ENCODE measurements at places on chromosomes 3 and 15.

GRCh38 chr15:41304149-41304770 lies 28.1 kb downstream of the OIP5 start:
- DNase-seq: no peak

DNA sequence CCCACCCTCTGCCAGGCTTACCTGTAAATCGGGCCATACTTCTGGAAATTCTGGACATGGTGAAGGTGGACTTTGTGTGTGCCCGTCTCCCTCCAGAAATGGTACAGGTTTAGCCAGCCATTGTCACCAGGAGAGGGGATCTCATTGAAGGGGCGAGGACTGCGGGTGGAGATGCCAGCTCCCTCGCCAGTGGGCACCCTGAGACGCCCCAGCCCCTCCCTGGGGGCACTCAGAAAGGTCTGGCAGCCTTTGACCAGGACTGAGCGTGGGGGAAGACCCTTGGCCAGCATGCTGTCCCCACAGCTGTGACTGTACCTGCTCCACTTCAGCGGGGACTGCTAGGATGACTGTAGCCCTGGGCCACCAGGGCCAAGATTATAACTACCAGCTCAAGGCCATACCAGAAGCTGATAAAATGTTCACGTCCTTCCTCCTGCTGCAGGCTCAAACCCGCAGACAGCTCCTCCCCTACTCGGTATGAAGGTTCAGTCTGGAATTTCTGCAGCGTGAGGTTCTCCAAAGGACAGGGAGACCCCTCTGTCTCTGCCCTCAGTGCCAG lies at the start of gene CYP11A1:
Gene CYP11A1 (minus strand): TSS at position 351 of the 559 bp plus-strand sequence. CDS start 61 bp downstream, at position 290.
- DNase-seq: no peak

DNA sequence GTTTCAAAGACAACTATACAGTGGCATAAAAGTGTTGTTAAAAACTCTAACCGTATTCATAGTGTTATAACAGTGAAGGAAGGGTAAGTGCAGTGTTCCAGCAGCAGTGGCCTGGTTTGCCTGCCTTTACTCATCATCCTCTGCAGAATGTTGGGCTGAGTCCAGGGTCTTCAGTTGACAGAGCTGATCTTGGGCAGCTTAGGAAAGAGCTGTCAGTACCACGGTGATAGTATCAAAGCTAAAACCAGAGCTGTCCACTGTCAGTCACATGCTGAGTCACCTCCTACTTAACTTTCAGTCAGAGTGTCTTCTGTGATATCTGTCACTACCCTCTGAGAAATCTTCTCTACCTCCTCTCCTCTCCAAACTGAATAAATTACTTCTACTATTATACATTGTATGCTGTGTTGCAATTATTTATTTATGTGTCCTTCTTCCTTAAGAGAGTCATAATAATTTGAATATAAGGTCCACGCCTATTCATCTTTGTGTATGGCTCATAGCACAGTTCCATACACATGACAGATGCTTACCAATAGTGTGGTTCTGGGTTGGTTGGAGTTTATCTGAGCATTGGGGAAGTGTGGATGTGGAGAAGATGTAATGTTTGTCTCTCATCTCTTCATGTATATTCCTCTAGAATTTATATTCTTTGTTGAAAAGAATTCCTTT lies 242.1 kb downstream of the ZIC1 start:
- peak; percentile 23 for DNase-seq

DNA sequence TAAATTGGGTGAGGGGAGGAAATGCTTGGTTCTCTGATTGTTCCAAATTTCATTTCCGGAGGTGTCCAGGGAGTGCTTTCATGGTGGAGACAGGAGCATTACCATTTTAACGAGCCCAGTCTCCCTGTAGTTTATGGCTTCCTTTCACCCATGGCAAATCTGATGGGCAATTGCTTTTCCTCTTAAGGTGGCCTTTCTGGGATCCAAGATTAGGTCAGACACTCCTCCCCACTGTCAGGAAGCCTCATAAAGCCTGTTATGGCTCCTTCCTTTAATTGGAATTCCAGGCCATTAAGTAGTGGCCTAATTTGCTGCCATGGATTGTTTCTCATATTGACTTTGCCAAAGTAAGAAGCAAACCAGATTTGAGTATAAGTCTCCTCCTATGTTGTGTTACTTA lies 157.8 kb downstream of the PDCD6IP start:
- no peak for DNase-seq

DNA sequence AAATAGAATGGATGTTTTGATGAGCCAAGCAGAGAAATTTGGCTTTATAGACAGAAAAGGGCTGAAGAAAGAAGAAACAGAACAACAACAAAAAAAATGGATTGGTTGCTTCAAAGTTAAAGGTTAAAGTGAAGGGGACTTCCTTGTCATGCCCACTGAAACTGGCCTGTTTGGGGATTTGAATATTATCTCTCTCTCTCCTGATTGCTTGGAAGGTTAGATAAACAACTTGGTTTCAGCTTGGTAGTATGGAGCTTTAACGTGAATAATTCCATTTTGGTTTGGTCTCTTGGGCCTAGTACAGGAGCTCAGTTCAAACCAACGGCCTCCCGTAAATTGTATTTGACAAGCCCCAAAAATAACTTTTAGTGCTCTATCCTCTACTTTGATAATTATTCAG lies 70.8 kb upstream of the MBNL1 start:
- no peak for DNase-seq

GRCh38 chr3:61761694-61762430 lies 200.5 kb downstream of the PTPRG start:
- DNase-seq: no peak
